ENCODE measurements at places on chromosomes 4 and X.
A peak's percentile ranks its signal among the peaks of the same experiment; 100 is the strongest.

GRCh38 chr4:189121336-189121735, 819.3 kb upstream of the FRG1 start:
- no peak for DNase-seq

GRCh38 chr4:184237612-184238011, 19.9 kb upstream of the ENPP6 start:
- DNase-seq = no peak

- DNase-seq = no peak
Measured at GRCh38 chr4:145984563-145984962, 45.9 kb upstream of the ZNF827 start.

DNA sequence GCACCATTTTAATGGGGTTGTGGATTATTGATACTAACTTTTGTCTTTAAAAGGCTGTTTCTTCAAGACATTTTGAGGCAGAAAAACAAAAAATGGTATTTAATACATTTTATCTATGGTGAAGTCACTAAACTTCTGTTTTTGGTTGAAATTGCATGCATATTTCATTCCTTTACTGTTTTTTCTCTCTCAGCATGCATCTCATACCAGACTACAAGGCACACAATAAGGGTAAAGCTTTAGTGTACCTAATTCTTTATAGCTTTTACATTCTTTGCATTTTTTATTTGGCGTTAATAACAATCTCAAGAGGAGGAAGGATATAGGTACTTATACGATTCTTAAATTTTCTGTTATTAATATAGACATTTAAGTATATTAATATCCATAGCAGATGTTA, 151.0 kb upstream of the DKK2 start:
- no peak for DNase-seq

- no peak for DNase-seq
Measured at GRCh38 chr4:148067301-148067916, 335.5 kb downstream of the ARHGAP10 start.

- peak; percentile 73 for DNase-seq
Measured at GRCh38 chrX:129540068-129540653, at the start of gene OCRL. Gene OCRL (plus strand): TSS chrX:129540259. CDS start chrX:129540440, 181 bp downstream.

GRCh38 chr4:101157415-101158133, 189.8 kb downstream of the PPP3CA start:
- no peak for DNase-seq

DNA sequence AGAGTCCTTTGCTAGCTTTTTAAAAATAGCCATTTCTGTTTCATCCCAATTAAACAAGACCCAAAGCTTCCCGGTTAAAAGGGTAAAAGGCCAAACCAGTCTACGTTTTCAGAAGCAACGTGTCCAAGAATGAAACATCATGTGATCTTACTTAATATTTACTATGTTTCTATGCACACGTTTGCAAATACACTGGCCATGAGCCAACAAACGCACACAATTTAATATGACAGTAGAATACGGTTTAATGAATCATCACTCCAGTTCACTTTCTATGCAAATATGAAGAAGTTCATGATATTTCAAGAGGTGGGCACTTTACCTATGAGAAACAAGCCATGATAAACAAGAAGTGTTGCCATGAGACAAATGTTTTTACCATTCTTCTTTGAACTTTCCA, 4.3 kb downstream of the NR0B1 start:
- DNase-seq = no peak

DNA sequence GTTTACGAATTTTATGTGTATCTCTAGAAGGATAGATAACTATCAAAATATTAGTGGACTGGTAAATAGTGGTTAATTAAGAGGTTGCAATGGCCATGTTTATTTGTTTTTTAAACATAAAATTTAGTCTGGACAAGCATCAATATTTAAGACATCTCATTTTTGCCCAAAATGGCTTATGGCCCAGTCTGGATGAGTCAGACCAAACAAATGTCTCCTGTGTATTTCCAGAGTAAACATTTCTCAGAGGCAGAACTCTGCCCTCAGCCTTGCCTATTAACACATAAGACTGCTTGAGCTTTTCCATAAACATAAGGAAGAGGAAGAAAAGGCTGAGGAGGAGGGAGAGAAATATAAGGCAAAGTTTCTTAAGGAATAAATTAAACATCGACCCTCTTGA, 277.1 kb upstream of the DIAPH2 start:
- DNase-seq = no peak

DNA sequence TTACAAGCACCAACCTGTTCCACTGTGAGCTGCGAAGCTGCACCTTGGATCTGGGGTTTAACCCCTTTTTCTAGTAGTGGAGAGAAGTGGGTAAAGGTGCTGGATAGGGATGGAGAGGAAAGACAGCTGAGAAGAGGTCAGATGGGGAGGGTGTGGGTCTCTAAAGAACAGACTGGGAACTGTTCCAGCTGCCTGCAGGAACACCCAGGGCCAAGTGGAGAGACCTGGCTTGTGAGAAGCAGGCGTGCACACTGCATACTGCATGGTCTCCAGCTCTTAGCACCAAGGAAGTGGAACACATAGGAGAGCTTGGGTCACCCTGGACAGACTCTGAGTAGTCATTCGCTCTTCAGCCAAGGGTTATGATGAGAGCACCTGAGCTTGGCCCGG, 16.1 kb downstream of the BCOR start:
- no peak for DNase-seq

GRCh38 chr4:8400632-8401325, 39.7 kb downstream of the ACOX3 start:
- no peak for DNase-seq

DNA sequence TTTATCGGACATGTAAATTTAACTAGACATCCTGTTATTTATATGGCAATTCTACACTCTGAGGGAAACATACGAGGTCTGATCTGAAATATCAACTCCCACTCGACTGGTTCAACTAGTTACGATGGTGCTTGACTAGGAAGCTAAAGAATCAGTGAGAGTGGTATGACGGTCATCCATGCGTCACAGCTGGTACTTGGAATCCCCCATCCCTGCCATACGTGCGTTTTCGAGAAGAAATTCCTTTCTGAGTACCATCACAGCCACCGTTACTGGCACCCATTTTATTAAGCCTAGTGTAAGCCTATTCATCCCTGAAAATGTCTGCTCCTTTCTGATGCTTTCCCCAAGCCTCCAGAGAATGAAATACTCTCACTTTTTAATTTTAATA, 695 bp upstream of the PIGA start:
- DNase-seq = no peak

DNA sequence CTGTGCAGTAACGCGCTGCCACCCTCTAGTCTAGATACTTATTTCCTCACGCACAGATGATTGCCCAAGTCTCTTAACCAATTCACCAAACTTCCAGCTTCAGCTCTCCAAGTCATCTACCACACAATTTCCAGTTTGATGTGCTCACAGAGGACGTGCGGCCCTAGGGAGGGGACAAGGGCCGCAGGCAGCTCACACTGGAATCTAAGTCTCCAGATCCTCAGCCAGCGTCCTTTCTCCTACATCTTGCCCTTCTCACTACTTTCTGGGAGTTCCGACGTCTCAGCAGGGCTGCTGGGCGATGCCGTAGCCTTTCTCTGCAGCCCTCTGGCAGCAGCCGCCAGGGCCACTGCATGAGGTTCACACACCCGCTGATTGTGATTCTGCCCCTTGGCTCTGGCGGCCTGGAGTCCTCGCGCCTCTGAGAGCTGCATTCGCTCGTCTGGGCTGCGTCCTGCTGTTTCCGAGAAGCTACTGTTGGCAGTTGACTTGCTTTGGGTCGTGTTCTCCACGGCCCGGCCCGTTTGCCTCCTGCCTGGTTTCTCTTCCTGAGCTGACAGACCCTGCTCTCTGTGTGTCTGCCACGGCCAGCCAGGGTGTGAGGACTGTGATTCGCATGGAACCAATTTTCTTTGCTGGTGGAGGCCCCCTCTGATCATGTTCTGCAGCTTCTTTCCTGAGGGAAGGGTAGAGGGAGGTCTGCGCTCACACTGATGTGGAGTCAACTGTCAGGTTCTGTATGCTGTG, 14.1 kb upstream of the TMEM131L start:
- DNase-seq = no peak

GRCh38 chr4:145440292-145441007, 41.2 kb upstream of the SMAD1 start:
- no peak for DNase-seq

DNA sequence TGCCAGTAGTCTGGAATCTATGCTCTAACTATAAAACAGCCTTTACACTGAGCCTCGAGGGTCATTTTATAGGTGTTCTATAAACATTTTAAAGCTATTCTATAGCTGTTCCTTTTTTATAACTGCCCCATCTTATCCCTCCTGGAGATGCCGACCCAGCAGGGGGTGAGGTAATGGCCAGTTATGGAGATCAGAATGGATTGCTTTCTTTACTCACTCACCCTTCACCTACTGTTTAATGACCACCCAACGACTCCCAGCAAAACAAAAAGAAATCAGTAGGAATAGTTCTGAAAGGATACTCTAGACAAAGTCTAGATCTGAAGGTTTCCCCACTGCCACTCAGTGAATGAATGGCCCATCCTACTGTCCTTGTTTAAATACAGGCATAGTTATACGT, 1113.1 kb downstream of the FAT4 start:
- no peak for DNase-seq

GRCh38 chr4:15510961-15511360, 41.3 kb downstream of the CC2D2A start:
- DNase-seq = no peak

DNA sequence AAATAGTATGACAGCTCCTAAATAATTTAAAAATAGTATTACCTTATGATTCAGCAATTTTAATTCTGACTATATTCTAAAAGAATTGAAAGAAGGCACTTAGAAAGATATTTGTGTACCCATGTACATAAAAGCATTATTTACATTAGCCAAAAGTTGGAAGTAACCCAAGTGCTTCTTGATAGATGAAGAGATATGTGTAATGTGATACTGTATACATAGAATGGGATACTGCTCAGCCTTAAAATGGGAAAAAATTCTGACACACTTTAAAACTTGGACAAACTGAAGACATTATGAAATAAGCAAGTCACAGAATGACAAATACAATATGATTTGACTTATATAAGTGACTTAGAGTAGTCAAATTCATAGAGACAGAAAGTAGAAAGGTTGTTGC, 112.2 kb downstream of the IDS start:
- no peak for DNase-seq

GRCh38 chr4:173505924-173506518, 24.0 kb downstream of the HAND2 start:
- DNase-seq = no peak

DNA sequence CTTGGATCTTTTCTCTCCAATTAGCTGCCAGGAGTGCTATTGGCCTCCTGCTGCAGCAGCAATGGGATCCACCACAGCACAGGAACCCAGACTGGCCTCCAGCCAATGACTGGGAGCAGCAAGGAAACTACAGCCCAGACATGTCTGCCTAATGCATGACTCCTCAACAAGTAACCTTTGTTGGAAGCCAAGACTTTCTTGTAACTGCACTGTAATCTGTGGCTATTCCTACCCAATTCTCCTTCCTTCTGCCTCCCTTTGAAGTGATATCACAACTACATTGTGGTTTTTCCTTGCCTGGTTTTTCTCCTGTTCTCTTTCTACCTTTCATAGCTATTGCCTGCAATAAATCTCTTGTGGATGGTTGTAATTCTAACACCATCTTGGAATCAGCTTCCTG, 39.8 kb downstream of the SNCA start:
- no peak for DNase-seq

- DNase-seq = no peak
Measured at GRCh38 chrX:110414679-110415439, 56.2 kb downstream of the RTL9 start.
